ENCODE measurements at places on chromosomes 13 and 19.
A peak's percentile ranks its signal among the peaks of the same experiment; 100 is the strongest.

DNA sequence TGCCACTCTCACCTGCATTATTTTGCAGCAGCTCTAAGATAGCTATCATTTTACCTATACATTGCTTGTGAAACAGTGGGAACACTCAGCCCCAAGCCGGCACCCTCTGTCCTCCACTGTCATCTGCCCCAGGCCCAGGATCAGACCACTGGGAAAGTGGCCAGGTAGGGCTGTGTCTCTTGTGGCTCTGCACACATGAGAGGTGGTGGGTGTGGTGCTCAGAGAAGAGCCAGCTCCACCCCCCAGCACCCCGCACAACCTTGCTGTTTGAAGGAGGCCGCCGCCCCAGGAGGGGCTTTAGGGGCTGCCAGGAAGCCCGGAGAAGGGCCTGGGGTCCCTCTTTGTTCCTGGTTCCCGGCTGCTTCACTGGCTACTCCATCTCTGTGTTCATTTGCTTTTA, 26.6 kb downstream of the PPP1R37 start:
- DNase-seq = no peak

DNA sequence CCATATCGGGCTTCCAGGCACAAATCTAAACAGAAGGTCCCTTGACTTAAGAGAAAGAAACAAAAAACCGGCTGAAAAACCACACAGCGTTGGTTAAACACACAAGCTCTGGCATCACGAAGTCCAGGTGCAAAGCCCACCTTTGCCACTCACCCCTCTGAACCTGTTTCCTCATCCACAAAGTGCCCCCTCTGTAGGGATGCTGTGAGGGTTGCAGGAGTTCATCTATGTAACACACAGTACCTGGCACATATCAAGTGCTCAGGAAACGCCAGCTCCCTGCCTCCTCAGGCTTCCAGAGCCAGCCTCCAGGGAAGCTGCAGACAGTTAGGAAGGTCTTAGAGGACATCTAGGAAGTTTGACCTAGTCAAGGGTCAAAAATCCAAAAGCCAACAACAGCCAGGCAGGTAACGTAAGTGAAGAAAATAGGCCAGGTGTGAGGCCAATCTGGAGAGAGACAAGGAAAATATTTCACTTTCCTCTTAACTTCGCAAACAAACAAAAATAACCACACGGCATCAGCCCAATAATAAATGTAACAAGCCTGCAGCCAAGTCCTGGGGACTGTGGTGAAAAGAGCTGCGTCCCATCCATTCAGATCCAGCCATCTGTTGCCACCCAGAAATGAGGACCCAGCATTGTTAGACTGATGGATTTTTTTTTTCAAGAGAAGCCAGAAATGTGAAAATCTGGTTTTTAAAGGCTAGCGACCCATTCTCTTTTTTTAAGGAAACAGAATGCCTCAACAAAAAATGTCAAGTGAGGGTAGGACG, 10.0 kb downstream of the KDELR1 start:
- no peak for DNase-seq

GRCh38 chr19:13228561-13228960, 78.3 kb downstream of the IER2 start:
- no peak for DNase-seq

GRCh38 chr19:50025794-50026549, at the start of gene ZNF473:
Gene ZNF473 (plus strand): TSS chr19:50026005. CDS start chr19:50031083, 5,078 bp downstream.
- peak; percentile 92 for DNase-seq

- DNase-seq = no peak
Observed at GRCh38 chr13:112999414-113000177, 30.6 kb downstream of the MCF2L start.

- no peak for DNase-seq
Observed at GRCh38 chr13:85312071-85312470, 487.1 kb downstream of the SLITRK6 start.

- no peak for DNase-seq
Observed at GRCh38 chr13:107078229-107078765, 510.4 kb upstream of the ARGLU1 start.

DNA sequence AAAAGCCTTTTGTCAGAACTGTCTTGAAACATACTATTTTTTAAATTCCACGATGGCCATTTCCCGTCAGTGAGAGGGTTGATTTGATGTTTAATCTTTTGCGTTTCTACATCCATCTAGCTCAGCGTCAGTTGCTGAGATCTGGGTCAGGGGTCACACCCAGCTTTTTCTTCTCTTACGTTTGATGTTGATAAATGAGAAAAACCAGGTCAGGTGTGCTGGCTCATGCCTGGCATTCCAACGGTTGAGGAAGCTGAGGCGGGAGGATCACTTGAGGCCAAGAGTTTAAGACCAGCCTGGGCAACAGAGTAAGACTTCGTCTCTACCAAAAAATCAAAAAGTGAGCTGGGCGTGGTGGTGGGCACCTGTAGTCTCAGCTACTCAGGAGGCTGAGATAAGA, 168.9 kb downstream of the PTPRS start:
- no peak for DNase-seq

- no peak for DNase-seq
Observed at GRCh38 chr13:67642657-67643056, 412.5 kb upstream of the PCDH9 start.

- peak; percentile 82 for DNase-seq
Observed at GRCh38 chr19:53196777-53197396, 3.7 kb upstream of the ZNF665 start.

GRCh38 chr19:51784922-51785690, 9.9 kb upstream of the FPR3 start:
- DNase-seq = peak; percentile 12

DNA sequence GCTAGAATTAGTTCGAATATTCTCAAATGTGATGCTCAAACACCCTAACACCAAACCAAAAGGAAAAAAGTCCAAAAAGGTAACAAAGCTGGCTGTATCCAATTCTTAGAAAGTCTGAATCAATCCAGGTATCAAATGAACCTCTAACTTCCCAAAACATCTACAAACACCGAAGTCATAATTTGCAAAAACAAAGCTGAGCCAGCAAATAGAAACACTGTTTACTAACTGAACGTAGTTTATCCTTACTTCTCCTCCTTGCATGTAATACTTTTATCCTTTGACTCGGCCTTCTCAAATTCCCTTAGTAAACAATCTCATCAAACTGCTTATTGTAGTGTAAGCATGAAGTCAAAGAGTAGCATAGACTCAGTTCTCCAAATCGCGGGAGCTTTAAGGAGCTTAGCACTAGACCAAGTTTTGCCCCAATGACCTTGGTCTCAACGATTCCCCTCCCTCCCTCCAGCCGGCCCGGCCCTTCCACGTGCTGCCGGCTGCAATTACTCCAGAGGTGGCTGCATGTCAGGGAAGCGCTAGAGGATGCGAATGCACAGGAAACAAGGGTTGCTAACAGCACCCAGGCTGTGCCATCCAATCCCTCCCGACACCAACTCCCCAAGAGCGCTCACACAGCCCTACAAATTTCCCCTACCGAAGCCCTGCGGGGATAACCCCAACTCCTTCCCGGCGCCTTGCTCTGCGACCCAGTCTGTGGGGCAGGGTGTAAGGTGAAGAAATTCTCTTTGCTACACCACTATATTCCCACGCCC, 693 bp downstream of the XPO4 start:
- no peak for DNase-seq

DNA sequence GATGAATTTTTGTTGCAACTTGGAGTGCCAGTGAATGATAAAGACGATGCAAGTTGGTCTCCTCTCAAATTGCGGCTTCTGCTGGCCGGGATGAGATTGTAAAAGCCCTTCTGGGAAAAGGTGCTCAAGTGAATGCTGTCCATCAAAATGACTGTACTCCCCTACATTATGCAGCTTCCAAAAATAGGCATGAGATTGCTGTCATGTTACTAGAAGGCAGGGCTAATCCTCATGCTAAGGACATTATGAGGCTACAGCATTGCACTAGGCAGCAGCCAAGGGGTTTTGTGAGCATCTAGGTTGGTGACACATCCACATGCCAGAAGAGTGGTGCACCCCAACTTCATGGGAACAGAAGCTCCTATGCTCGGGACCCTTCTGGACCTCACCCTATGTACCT, 22.2 kb upstream of the KLF5 start:
- DNase-seq = no peak

DNA sequence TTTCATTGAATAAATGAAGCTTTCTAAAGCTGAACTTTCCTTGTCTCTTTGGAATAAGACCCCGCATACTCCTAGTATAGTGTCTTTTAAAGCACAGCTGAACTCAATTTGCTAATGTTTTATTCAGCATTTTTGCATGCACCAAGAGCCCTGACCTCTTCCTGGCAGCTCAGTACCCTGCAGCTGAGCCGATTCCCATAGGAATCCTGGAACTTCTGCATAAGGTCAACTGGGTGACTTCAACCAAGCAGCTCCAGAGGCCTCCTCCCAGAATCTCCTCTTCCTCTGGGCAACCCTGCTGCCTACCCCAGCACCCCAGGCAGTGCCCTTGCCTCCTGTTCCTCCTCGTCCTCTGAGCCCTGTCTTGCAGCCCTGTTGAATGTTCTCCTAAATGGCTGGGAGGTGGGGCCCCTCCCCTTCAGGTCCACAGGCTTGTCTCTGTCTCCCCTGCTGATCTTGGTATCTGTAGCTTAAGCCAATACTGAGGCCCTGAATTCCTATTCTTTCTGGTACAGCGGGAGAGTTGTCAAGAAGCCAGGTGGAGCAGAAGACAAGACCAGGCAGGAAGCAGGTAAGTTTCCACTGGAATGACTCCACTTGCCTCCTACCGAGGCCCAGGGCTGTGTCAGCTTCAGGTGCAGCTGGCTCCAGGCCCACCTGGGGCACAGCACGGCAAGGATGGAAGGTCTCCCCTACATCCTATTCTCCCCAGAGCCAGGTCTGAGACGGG, 23.6 kb upstream of the CCDC124 start:
- no peak for DNase-seq

- no peak for DNase-seq
Observed at GRCh38 chr19:55690109-55690768, 15.2 kb downstream of the EPN1 start.

GRCh38 chr13:93976528-93976927, 503.0 kb downstream of the DCT start:
- DNase-seq = no peak

GRCh38 chr19:18408053-18408476, 10.6 kb upstream of the LRRC25 start:
- DNase-seq = no peak

DNA sequence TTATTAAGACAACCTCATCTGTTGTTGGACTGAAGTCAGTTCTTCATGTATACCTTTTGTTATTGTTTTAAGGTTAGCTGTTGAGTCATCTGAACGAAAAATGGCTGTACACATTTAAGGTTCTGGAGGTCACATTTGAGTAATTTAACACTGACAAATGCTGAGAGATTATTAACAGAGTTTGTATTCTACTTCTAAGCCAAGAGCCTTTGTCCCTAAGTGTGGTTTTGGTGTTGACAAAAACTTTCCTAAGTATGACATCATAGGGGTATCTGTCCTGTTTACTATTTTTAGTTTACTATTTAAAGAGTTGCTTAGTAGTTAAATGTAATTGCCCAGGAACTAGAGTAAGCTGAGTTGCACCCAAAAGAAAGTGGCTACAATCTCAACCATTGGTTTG, 71.9 kb downstream of the CDK8 start:
- no peak for DNase-seq

DNA sequence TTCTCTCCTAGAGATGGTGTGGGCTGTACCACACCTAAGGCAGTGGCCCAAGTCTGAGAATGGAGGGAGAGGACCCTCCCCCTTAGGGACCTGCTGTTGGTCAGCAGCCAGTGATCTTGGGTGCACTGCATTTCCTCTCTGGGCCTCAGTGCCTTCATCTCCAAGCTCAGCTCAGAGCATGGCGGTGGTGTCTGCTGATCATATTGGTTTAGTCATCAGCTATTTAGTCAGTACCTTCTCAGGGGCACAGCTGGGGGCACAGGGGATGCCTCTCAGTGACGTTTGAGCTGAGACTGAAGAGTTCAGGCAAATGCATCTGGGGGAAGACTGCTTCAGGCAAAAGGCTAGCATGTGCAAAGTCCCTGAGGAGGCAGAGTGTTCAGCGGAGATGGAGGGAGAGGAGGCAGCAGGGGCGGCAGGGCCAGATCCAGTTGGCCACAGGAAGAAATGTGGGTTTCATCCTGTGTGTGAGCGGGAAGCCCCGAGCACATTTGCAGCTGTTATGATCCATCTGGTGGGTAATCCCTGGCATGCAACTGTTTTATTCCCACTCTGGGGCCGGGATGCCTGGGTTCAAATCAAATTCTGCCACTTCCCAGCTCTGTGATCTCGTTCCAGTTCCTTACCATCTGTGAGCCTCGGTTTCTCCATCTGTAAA, 15.7 kb upstream of the PGLS start:
- no peak for DNase-seq

- DNase-seq = no peak
Observed at GRCh38 chr19:16739546-16739945, 19.9 kb downstream of the NWD1 start.

- DNase-seq = no peak
Observed at GRCh38 chr13:45872566-45872965, 21.0 kb upstream of the SIAH3 start.

DNA sequence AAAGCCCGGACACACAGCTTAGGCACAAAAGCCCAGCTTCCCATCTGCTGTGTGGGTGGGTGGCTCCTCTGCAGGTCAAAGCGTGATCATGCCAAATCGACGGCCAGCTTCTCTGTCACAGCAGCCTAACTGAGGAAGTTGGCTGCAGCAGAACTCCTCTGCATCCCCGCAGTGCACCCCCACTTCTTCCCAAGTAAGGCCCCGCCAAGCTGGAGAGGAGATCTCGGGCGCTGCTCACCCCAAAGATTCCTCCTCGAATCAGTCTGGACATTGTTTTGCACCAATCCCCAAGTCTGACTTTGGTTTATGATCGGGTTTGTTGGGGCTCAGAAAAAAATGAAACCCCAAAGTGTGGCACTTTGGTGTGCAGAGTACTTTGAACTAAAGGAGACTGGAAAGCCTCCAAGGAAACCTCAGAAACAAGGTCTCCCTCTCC, 19.7 kb upstream of the CPB2 start:
- DNase-seq = no peak

DNA sequence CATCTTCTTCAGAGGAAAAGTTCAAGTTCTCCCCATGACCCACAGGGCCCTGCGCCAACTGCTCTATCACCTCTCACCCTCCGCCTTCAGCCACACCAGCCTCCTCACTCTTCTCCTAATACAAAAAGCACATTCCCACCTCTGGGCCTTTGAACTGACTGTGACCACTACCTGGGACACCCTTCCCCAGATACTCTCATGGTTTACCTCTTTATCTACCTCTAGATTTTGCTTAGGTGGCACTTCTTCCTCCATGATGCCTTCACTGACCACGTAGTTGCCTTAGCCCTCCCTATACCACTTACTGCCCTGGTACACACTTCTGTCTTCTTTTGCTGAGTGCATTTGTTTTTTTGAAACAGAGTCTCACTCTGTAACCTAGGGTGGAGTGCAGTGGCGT, 3.9 kb upstream of the SYCE2 start:
- DNase-seq = no peak

DNA sequence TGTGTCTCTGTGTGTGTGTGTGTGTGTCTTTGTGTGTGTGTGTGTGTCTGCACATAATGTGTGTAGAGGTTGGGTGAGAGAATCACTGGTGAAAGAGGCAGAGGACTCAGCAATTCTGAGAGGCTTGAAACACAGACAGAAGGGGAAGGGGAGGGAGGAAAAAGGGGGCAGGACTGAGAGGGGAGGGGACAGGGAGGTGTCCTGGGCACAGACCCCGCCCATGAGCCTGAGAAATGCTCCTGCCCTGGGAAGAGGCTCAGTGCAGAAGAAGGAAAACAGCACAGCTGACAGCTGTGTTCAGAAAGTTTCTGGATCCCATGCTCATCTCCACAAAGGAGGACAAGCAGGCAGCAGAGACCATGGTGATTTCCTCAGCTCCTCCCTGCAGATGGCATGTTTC, 59.1 kb upstream of the CEACAM8 start:
- no peak for DNase-seq

- DNase-seq = no peak
Observed at GRCh38 chr19:13334801-13335481, 171.3 kb downstream of the CACNA1A start.
